ENCODE measurements at places on chromosomes 4 and X.

DNA sequence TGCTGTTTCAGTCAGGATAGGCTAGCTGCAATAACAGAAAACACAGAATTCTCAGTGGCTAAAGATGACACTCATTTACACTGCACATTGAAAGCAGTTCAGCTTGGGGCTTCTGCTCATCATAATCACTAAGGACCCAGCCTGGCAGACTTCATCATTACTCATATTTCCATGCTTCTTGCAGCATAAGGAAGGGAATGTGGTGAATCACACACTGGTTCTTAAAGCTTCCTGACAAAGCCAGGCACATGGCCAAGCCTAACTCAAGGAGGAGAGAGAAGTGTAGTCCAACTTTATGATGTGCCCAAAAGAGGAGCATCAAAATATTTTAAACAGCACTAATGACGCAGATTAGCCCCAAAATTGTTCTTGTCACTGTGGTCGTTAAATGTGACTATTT is 186.5 kb downstream of the BANK1 start:
- no peak for DNase-seq

DNA sequence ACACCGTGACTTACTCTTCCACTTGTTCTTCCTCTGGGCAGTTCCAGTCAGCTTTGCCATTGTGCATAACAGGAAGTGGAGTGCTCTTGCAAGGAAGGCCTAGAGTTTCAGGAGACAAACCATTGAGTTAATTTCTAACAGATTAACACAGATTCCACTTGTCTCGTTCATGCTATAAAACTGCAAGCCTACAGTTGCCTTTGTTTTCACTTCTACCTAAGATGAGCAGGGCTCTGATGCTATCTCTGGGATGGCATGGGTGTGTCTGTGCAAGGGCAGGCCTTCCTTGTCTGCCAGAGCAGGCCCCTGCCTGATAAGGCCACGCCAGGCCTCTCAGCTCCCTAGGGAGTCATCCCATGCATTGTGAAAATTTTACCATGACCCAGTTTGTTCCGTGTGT is 67.7 kb upstream of the PGRMC2 start:
- no peak for DNase-seq

DNA sequence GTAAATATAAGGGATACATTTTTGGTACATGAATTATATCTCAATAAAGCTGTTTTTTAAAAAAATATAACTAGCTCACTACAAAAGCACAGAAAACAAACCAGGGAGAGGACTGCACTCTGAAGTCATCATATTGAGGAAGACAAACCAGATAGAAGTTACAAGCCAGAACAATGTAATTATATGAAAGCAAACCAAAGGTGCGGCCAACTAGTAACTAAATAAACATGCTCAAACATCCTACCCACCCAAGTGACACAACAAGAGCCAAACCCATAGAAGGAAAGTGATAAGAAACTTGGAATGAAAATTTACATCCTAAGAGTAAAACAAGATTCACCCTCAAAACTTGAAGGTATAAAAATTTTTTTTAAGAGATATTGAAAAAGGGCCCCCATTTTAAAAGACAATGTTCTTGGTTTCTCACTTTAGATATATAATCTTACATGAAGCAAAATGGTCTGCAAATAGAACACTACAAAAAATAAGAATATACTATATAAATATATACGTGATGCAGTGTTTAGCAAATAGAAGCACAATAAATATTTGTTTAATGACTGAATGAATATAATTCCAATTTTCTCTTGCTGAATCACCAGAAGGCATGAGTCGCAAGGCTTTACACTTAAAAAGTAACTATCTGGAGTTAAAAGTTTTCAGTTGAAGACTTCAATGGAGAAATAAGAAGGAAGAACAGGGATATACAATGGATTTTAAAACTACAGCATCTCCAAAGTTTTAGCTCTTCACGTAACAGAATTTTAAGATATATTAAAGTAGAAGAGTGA is 4.0 kb upstream of the SH3D19 start:
- no peak for DNase-seq

GRCh38 chrX:21295246-21295820 is 78.9 kb upstream of the CNKSR2 start:
- DNase-seq, result no peak

GRCh38 chrX:45762699-45763647 is 562.3 kb upstream of the DIPK2B start:
- DNase-seq, result no peak

DNA sequence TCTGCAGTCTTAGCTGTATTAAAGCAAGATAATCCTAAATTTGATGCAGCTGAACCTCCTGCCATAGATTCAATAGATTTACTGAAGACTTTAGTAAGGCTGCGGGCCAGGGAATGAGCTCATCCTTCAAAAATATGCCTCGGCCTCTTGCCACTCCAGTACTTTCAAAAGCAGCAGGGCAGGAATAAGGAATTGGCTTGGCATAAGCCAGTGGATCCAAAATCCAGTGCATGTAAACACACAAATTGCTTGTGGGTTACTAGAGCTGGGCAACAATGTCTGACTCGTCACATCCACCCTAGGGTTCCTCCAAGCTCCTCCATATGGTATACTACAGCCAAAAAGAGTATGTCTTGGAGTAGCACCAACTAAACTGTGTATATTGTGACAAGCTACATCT is 165.0 kb downstream of the AMELX start:
- no peak for DNase-seq

DNA sequence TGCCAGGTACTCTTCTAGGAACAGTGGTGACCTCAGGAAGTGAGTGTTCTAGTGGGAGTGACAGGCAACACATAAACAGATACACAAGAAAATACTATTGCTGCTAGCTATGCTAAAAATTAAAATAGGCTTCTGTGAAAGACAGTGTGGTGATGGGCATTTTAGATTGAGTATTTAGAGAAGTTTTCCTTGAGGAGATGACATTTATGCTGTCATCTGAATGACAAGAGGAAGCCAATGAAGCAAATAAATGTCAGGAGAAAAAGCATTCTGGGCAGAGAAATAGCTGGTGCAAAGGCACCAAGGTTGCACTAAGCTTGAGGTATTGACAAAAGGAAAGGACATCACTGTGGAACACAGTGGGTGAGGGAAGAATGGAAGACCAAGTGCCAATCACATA is 18.0 kb downstream of the NDNF start:
- DNase-seq, result no peak

DNA sequence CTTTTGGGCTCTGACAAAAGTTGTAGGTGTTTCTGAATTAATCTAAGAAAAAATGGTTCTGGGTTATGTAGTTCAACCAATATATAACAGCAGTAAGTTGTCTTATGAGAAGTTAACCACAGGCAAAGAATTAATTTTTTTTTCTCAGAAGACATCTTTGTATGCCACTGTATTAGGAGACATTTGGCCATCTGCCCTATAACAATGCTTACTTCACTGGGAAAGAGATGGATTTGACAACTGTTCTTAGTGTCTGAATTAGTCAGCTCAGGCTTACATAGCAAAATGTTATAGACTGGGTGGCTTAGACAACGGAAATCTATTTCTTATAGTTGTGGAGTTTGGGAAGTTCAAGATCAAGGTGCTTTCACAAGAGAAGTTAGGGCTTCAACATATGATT is 508.1 kb downstream of the STIM2 start:
- DNase-seq, result no peak

- DNase-seq, result no peak
Measured at GRCh38 chrX:39133971-39134370, 332.7 kb downstream of the MID1IP1 start.

GRCh38 chr4:123671636-123672404 is 275.2 kb downstream of the SPRY1 start:
- no peak for DNase-seq

DNA sequence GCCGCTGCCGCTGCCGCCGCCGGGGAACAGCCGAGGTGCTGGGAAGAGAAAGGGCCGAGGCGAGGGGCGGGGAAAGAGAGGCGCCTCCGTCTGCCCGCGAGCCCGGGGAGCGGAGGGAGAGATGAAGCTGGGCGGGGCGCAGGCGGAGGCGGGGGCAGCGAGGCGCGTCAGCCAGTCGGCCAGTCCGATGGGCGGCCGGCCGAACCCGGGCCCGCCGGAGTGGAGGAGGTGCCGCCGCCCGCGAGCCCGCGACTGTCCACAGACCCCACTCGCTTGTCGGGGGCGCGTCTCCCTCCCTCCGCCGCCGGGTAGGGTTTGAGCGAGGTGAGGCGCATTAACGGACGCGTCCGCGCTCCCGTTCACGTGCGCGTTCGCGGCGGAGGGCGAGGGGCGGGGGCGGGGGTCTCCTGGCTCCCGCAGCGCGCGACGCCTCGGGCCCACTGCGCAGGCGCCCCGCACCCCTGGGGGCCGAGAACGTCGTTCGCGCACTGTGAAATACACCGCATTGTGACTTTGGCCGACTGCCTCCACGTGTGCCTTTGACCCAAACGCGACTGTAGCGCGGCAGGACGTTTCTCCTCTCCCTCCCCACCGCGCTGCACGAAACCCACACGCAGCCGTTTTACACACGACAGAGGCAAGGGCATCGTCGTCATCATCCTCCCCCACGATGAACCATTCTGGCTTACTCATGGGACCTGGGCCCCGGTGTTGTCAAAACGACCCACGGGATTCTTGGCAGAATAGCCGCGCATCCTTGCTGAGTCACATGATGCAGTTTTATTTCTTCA is at the start of gene NUDT11:
NUDT11 (minus strand) TSS at position 92 of the 791 bp plus-strand sequence. CDS start 148 bp downstream, outside the sequence.
- peak; percentile 17 for DNase-seq

GRCh38 chr4:17258106-17258505 is 253.8 kb downstream of the QDPR start:
- no peak for DNase-seq

DNA sequence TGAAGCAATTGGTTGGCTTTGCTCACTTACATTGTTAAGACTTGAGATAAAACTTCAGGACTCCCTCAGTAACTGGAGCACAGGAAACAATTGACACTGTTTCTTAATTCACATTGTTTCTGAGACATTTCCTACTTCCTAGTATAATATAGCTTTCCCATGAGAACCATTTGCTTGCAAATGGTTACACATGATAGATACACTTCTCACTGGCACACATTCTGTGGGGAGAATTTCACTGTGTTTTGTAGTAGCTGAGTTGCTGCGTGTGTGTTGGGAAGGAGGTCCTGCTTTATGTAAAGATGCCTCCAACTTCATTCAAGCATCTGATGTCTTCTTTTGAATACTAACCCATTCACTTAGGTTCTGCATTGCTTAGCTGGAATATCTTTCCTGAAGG is 85.3 kb upstream of the SLC4A4 start:
- DNase-seq, result no peak
